ENCODE measurements at places on chromosomes 3 and 15.

DNA sequence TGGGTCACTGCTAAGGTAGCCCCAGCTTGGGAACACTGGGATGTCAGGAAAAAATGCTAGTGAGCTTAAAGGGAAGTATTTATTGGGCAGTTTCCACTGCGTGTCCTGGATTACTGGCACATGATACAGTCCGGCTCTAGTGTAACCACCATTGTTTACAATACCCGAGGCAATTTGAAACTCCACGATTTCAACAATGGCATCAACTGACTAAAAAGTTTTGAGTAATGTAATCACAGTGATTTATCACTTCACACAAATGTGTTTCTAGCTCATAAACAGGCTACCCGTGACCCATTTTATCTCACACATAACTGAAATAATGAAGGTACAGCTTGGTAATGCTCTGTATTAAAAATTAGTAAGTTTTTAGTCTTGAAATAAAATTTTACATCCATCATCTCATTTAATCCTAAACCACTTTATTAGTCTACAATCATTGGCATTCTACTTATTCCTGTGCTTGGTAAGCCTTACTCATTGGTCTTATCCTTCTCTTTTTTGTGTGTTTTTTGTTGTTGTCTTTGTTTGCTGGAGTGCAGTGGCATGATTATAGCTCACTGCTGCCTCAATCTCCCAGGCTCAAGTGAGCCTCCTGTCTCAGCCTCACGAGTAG lies 7.6 kb downstream of the ZMAT3 start:
- no peak for DNase-seq

DNA sequence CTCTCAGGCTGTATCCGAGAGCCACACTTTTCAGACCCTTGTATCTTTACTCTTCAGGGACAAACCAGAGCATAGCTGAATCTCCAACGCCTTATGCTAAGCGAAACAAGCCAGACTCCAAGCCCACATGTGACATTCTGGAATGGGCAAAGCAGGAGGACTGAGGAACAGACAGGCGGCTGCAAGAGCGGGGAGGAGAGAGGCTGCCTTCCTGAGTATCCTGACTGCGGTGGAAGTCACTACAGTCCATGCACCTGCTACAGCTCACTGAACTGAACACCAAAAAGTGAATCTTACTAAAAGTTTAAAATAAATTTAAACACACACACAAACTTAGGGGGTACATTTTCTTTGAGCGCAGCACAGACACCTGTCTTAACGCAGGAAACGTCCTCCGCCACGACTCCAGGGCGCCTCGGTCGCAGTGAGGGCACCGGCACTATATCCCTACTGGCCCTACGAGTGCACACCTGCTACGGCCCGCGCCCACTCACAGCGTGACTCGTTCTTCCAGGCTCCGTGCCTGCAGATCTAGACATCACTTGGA lies 1.4 kb downstream of the CYFIP1 start:
- DNase-seq, result no peak

- DNase-seq, result no peak
Measured at GRCh38 chr3:190492966-190493365, 20.9 kb upstream of the IL1RAP start.

GRCh38 chr3:175428466-175428865 lies 569.3 kb downstream of the NAALADL2 start:
- no peak for DNase-seq

DNA sequence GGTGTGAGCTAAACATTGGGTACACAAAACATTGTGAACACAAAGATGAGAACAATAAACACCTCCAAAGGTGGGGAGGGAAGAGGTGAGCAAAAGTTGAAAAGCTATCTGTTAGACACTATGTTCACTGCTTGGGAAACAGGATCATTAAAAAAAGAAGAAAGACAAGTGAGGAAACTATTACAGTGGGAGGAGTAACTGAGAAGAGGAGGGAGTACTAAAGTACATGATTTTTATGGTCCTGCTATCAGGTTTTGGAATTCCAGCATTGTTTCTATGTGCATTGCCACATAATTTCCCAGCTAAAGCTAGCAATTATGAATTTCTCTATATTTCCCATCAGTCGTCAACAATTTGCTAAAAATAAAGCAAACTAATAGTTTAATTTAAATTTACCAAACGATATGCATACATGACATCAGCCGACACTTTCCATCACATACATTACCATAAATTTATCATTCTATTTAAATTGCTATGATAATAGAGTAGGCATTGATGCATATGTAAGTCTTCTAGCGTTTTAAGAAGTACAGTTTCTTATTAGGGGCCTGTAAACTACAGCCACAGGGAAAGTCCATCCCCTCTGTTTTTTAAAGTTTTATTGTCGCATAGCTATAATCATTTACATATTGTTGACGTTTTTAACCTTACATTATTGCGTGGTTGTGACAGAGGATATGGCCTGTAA lies 221.8 kb downstream of the CHL1 start:
- DNase-seq, result no peak

DNA sequence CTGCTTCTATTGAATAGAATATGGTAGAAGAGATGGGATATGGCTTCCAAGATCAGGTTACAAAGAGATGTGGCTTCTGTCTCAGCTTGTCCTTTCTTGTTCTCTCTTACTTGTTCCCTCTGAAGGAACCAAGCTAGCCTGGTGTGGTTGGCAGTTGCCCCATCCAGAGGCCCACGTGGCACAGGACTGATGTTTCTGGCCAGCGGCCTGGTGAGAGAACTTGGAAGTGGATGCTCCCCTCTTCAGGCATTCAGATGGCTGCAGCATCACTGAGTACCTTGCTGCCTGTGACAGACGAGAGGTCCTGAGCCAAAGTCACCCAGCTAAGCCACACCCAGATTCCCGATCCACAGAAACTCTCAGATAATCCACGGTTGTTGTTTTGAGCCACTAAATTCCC lies 183.6 kb downstream of the NSMCE3 start:
- DNase-seq, result no peak

DNA sequence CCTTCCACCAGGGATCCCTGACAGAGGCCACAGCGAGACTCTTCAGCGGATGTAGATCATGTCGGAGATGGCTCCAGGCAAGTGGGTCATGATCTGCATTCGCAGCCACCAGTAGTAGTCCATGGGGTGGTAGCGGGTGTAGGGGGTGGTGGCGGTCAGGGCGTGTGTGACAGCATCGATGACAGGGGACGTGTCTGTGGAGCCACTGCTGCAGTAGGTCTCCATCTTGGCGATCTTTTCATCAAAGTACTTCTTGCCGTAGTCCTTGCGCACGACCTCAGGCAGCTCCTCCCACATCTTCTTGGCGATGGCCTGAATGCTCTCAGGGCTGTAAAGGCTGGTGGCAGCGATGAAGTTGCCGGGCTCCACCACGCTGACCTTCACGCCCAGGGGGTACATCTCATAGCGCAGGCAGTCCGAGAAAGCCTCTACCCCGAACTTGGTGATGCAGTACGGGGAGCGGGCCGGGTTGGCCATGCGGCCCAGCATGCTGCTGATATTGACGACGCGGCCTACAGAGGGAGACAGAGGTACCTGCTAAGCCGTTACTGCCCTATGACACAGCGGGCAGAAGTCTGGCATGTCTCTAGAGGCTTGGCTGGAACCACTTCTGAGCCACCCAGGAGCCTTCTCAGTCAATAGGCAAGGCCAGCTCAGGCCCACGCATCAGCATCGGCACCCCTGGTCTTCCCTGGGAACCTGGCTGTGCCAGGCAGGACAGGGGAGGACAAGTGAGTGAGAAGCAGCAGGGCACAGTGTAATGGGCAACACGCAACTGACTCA lies 43.7 kb downstream of the BDH1 start:
- DNase-seq, result no peak
